ENCODE measurements at places on chromosomes 3 and 15. TPM values are rescaled to one million over a fixed set of nuclear protein-coding genes. Genes with fewer than 3 reads are reported as not detected.

- DNase-seq: no peak
These were observed 14.8 kb downstream of the GNB4 start for GRCh38 chr3:179436517-179436916.

DNA sequence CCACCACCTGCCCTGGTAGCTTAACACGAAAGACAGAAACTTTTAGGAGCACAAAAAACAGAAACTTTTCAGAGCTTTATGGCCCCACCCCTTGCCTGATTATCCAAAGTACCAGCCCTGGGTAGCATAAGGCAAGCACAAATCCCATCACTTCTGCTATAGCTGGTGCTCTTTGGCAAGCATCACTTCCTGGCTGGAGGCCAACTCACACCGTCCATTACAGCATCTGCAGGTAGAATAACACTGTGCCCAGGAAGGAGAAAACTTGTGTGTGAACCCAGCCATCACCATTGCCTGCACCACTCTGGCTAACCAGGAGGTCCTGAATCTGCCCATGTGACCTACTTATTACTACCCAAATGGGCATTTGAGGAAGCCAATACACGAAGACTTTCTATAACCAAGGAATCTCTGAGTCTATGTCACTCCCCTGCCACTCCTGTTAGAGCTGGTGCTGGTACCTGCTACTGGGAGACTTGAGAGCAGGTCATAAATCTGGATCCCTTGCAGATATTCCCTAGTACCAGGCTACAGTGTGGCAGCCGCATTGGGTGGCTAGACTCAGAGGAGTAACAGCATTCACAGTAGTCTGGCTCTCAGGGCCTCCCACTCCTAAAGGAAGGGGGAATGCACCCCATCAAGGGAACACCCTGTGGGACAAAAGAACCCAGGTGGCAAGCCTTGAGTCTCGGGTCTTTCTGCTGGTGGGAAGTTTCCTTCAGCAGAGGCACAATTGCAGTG is 73.3 kb upstream of the AKAP13 start:
- no peak for DNase-seq

- no peak for DNase-seq
These were observed 67.4 kb upstream of the HRH1 start for GRCh38 chr3:11086856-11087255.

DNA sequence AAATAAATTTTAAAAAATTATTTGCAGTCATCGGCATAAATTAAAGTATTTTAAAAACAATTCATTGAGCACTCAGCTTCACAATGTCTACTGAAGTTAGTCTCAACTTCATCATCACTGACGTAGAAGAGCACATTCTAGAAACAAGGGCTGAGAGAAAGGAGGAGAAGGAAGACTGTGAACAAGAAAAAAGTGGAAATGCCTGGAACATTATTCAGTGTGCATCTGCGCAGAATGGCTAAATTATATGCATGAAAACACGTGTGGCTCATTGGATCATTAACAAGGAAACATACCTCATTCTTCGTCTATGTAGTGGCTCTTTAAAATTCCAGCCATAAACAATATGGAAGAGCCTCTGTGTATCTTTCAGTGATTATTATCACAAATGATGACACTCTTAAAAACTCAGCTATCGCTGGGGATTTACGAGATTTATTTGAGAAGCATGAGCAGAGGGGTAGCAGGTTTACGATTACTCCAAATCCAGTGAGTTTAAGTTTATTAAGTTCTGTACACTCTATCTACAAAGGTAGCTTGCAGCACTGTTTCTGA is 404.2 kb upstream of the CDIN1 start:
- DNase-seq: no peak

GRCh38 chr3:107328069-107328468 is 49.2 kb upstream of the CCDC54 start:
- DNase-seq: no peak

DNA sequence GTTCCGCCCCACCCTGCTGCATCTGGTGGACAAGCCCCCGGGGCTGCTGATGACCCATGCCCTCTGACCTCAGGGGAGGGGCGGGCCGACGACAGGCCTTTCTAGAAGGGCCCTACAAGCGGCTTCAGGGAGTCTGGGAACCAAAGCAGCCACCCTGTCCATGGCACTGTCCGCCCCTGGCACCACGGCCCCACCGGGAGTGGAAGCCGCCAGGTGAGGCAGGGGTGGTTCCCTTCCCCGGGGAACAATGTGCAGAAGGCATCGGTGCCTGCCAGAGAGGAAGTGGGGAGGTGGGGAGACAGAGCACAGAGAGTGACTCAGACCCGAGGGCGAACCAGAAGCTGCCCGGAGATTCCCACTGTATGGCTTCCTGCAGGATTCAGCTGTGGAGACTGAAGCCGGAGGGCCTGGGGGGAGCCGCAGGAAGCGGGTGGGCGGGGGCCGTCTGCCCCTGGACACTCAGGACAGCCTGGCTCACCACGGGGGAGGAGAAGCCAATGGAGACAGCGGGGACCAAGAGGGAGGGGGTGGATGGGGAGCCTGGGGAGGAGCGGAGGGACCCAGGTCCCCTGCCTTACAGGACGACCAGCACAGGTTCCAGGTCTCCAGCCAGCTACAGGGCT is 134.0 kb downstream of the TPRA1 start:
- DNase-seq: no peak

- no peak for DNase-seq
These were observed 16.4 kb downstream of the FAM107A start for GRCh38 chr3:58560771-58561311.

DNA sequence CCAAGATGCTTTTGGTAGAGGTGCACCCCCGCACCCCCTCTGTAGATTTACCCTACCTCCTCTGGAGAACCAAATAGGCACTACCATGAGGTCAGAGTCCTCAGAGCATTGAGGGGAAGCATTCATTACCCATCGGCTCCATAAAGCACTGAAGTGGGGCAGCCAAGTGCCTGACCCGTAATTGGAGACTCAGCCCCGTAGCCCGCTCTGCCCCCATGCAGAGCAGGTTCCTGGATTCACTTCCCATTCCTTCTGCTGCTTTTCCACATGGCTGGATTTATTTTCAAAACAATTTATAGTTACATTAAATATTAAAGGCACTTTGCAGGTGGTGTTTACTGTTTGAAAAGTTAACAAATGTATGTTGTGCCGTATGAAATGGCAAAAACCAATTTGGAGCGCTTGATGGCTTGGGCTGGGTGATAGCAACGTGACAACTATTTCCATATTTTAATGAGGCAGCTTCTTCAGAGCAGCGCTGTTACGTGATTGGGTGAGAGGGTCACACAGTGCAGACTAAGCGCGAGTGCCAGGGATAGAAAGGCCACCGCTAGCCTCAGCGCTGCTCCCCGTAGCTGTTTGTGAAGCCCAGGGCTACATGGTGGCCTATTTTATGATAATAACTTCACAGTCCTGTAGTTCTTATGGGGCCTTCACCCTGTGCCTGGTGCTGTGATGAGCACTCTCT is 373.8 kb upstream of the PROK2 start:
- no peak for DNase-seq

DNA sequence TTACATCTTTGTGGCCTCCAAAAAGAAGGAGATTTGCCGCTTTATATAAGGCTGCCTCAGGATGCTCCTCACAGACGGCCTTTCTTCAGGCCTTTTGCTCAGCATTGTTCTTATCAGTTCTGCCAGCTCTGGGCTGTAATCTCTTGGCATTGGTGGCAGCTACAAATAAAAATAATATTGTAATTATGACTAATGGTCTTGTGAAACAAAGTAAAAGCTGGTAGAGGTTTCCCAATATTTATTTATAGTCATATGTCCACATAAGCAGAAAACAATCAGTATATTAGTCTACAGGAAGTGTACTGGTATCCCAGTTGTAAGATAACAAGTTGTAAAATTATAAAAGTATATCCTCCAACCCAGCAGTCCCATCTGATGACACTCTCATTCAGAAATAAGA is 7.3 kb downstream of the NEK4 start:
- no peak for DNase-seq

GRCh38 chr15:70531576-70531975 is 231.8 kb downstream of the UACA start:
- no peak for DNase-seq

DNA sequence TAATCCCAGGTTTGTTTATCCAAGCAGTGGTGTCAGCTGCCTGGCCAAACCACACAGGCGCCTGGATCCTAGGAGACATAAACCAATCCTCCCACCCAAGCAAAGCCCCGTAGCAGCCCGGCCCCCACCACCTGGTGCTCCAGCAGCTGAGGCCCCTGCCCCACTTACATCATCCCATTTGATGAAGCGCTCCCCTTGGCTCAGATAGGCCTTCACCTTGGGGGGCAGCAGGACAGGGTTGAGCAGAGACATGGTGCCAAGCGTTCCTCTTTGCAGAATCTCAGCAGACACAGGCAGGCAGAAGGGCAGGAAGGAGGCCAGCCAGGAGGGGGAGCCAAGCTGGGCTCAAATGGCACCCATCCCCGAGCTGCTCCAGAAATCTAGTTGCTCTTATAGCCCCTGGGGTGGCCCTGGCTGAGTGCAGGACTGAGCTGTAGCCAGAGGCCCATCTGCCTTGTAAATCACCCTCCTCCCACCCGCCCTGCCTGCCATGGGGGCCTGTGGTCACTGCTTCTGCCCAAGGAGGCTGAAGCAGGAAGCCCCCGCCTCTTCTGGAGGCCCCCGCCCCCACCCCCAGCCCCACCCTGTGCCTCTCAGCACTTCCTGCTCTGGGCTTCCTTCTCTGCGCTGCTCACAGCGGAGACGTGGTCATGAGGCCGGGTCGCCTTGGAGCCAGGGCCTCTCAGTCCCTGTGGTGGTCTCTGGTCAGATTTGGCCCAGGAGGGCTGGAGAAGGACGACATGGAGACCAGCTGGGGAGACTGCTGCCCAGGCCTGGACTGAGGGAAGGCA is at the start of gene PLCB2:
TSS of gene PLCB2 (minus strand) at position 515 of the 791 bp plus-strand sequence. CDS start at position 252, 263 bp downstream.
- DNase-seq: no peak

DNA sequence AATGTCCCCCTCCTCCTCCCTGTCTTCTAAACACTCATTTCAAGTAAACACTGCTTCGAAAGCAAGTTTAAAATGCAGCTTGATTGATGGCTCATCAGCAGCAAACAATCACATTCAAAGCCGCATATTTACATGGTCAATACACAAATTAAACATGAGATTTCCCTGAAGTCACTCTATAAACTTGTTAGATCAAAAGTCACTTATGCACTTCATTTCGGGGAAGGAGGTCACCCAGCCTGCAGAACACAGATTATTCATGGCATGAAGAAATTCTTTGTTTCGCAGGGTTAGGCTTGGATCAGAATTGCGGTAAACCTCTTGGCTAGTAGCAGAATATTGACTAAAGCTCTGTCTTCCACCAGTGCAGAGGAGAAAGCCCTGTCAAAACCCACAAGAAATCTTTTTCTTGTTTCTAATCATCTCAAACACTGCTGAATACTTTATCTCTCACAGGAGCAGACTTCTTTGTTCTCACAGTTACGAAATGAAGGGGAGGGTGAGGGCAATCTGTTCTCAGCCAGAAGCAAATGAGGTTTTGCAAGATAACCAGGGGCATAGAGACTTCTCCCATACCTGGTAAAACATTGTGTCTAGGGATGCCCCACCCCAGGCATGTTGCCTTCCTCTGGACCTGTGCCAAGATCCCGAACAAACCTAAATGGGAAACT is 133.3 kb upstream of the CHL1 start:
- DNase-seq: no peak

GRCh38 chr3:117853923-117854668 is 1144.5 kb downstream of the TUSC7 start:
- no peak for DNase-seq

- no peak for DNase-seq
These were observed 20.4 kb upstream of the TPM1 start for GRCh38 chr15:63022181-63022580.

DNA sequence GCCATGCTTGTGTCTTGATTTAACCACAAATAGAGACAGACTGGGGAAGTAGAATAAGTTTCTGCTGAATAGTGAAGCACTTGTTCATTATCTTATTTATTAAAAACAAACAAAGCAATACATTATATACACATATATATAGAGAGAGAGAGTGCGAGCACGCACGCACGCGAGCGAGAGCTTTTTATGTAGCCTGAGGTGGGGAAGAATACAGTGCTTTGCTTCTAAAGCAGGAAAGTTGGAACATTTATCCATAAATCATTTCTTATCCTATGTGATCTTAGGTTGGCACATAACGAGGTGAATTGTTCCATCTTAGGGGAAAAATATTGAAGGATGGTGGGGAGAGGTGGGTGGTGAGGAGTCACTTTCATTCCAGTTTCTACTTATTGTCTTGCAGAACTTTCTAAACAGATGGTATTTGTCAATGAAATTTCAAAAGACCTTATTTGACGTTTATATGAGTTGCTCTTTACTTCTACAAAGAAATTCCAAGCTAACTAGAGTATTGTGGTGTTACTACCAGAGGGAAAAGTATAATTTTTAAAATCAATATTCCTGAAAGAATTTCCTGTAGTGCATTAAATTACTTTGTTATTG is 110.0 kb downstream of the ATG7 start:
- no peak for DNase-seq

- peak; percentile 8 for DNase-seq
These were observed 252.7 kb downstream of the SLC9A9 start for GRCh38 chr3:143595456-143596077.

- no peak for DNase-seq
These were observed 9.4 kb downstream of the DAZL start for GRCh38 chr3:16595778-16596177.

GRCh38 chr3:45464336-45465170 is 76.2 kb downstream of the LARS2 start:
- peak; percentile 80 for DNase-seq

DNA sequence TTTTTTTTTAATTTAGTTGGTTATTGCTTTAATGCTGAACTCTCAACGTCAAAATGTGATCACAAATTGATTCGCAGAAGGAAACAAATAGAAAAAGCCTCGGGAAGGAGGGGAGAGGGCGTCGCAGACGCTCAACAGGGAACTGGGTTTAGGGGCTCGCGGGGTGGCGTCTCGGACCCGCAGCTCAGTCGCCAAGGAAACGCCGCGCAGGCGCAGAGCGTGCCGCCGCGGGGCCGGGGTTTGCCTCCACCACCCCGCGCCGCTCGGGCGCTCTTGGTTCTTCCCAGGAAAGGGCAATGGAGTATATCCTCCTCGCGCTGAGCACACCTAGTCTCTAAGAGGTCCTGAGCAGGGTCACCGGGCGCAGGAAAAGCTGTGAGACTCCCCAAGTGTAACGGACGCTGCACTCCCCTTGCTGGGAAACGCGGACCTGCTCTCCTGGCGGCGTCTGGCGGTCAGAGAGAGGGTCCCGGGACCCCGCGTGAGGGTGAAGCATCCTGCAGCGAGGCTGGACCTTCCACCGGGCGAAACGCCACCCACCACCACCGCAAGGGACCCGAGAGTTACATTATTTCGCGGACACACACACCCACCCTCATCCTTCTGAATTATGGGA is 753 bp downstream of the PLCH1 start:
- no peak for DNase-seq

The AMT gene
- 1.7 TPM for total RNA-seq

The CHRNA5 gene
- total RNA-seq: 0.97 TPM

The TGM5 gene
- 0.33 TPM for total RNA-seq

The SLC2A2 gene
- not detected for total RNA-seq

The ECE2 gene
- total RNA-seq: 0.45 TPM

The EIF2B5 gene
- 39.5 TPM for total RNA-seq

The SPINK8 gene
- total RNA-seq: not detected

The ROBO2 gene
- total RNA-seq: 0.83 TPM

The TUSC7 gene
- total RNA-seq: not detected

The GOLGA6D gene
- not detected for total RNA-seq

All from esophagus muscularis mucosa (tissue), 4 donors.